ENCODE measurements at places on chromosomes 1 and 21. TPM values are rescaled to one million over a fixed set of nuclear protein-coding genes. Genes with fewer than 3 reads are reported as not detected.

- no peaks in the 10 kb centered on the region for H3K27me3 ChIP-seq
- no peaks in the 10 kb centered on the region for H3K4me1 ChIP-seq
- no peak overlapping the region for H3K27ac ChIP-seq
- DNase-seq: no peak
- H3K4me3 ChIP-seq: no peak overlapping the region
These were observed 1245.1 kb upstream of the ADGRL4 start for GRCh38 chr1:80251591-80251990.

GRCh38 chr1:94084547-94084946 lies 36.4 kb downstream of the ABCA4 start:
- DNase-seq: no peak
- no peaks in the 10 kb centered on the region for H3K27me3 ChIP-seq

DNA sequence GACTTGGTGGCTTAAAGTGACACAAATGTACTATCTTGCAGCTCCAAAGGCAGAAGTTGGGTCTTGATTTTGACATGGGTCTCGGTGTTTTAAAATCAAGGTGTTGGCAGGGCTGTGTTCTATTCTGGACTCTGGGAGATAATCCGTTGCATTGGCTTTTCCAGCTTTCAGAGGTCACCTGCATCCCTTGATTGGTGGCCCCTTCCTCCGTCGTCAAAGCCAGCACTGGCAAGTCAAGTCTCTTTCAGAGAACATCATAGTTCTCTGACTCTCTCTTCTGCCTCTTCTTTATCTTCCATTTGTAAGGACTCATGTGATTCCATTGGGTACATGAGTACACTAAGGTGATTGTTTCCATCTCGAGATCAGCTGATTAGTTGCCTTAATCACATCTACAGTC lies 172.1 kb downstream of the CAMTA1 start:
- H3K27ac ChIP-seq: no peak overlapping the region
- H3K4me3 ChIP-seq: no peak overlapping the region
- no peak for DNase-seq
- H3K27me3 ChIP-seq: no peaks in the 10 kb centered on the region

GRCh38 chr1:178818416-178818815 lies 52.5 kb downstream of the ANGPTL1 start:
- DNase-seq: no peak
- no peak overlapping the region for H3K27ac ChIP-seq
- H3K4me1 ChIP-seq: no peaks in the 10 kb centered on the region
- H3K27me3 ChIP-seq: no peaks in the 10 kb centered on the region
- no peak overlapping the region for H3K4me3 ChIP-seq
- no peaks in the 10 kb centered on the region for H3K36me3 ChIP-seq

- H3K27ac ChIP-seq: no peak overlapping the region
- no peaks in the 10 kb centered on the region for H3K27me3 ChIP-seq
- H3K36me3 ChIP-seq: no peaks in the 10 kb centered on the region
- no peak for DNase-seq
These were observed 102.0 kb downstream of the KIF14 start for GRCh38 chr1:200518524-200518923.

- no peaks in the 10 kb centered on the region for H3K27me3 ChIP-seq
- no peaks in the 10 kb centered on the region for H3K36me3 ChIP-seq
- H3K27ac ChIP-seq: no peak overlapping the region
- H3K4me3 ChIP-seq: no peak overlapping the region
- DNase-seq: no peak
- no peaks in the 10 kb centered on the region for H3K4me1 ChIP-seq
These were observed 39.9 kb downstream of the HSF2BP start for GRCh38 chr21:43619344-43619743.

DNA sequence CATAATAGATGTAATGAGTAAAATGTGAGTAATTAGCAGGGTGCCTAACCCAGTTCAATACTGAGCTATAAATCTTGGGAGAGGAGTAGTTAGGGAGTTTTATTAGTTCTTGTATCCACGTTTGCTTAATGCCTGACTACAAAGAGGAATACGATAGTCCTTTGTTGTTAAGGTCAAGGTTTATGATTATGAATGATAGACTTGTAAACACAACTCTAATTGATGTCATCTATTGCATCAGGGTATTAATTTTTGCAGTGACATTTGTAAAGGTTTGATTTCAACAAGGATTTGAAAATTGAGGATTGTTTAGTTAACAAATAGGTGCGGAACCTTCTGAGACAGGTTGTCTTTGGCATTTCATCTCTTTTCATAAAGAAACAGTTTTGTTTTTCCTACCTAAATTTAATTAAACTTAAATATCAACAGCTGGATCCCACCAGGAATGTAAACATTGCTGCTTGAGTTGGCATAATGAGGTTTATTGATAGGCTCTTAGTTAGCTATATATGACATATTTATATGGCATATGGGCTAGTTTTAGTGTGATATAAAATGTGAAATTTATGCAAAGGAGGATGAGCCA lies 9.7 kb downstream of the SOAT1 start:
- H3K36me3 ChIP-seq: peaks cover 9% of the 10 kb centered on the region
- DNase-seq: no peak
- H3K27me3 ChIP-seq: no peaks in the 10 kb centered on the region

DNA sequence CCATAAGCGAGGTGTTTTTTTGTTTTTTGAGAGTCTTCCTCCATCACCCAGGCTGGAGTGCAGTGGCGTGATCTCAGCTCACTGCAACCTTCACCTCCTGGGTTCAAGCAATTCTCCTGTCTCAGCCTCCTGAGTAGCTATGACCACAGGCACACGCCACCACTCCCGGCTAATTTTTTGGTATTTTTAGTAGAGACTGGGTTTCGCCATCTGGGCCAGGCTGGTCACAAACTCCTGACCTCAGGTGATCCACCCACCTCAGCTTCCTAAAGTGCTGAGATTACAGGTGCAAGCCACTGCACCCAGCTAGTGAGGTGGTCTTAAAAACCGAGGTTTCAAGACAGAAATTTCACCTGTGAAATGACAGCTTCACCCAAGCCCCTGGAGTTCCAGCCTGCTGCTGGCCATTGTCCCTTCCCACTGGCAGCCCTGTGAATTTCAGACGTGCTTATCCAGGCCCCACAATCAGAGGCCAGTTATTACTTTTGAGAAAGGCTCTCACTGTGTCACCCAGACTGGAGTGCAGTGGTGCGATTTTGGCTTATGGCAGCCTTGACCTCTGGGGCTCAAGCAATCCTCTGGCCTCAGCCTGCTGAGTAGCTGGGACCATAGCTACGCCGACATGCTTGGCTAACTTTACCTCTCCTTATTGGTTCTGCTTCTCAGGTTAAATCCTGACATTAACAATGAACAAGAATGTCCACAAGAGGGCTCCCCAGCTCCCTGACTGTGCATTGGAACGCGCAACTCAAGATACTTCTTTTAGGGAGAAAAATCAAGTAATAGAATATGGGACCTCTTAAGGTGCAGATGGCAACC lies 19.4 kb downstream of the ENO1 start:
- peaks cover 13% of the 10 kb centered on the region for H3K4me1 ChIP-seq
- DNase-seq: no peak
- H3K27me3 ChIP-seq: no peaks in the 10 kb centered on the region
- H3K4me3 ChIP-seq: no peak overlapping the region
- H3K27ac ChIP-seq: no peak overlapping the region

DNA sequence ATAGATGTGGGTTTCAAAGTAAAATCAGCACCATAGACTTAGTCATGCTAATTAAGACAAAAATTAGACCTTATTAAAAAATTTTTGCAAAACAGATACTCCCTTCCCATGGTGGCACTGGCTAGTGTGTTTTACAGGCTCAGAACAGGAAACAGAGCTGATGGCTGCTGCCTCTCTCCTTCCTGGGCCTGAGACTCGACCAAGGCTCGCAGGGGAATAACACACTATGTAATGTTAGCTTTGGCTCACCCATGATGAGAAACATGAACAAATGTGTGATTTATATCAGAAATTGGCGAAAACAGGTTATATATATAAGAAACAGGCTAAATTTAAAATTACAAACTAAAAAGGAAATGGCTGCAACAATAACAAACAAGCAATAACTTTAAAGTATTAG lies 50.7 kb downstream of the ERG start:
- no peaks in the 10 kb centered on the region for H3K36me3 ChIP-seq
- DNase-seq: no peak
- no peaks in the 10 kb centered on the region for H3K27me3 ChIP-seq
- no peak overlapping the region for H3K27ac ChIP-seq
- H3K4me1 ChIP-seq: peaks cover 7% of the 10 kb centered on the region

GRCh38 chr21:40647706-40648105 lies 199.3 kb downstream of the DSCAM start:
- H3K4me1 ChIP-seq: no peaks in the 10 kb centered on the region
- no peak for DNase-seq
- no peaks in the 10 kb centered on the region for H3K27me3 ChIP-seq
- no peaks in the 10 kb centered on the region for H3K36me3 ChIP-seq
- no peak overlapping the region for H3K4me3 ChIP-seq

DNA sequence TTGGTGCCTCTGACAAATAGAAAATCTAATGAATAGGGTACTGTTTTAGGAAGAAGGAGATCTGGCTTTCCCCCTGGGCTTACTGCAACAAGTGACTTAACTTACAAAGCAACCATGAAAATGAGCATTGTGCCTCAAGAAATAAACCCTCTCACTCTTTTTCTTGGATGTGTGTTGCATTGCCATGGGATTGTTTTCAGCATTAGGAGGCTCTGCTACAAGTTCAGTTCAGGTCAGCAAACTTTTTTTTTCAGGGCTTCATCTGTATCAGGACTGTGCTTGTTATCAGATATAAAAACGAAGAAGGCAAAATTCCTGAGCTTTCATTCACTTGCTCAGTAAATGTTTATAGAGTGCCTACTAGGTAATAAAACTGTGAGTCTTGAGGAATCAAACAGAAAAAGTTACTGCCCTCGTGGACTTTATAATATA lies 37.8 kb upstream of the DOCK7 start:
- peaks cover 7% of the 10 kb centered on the region for H3K4me1 ChIP-seq
- H3K27ac ChIP-seq: no peak overlapping the region
- H3K36me3 ChIP-seq: no peaks in the 10 kb centered on the region
- H3K4me3 ChIP-seq: no peak overlapping the region
- no peaks in the 10 kb centered on the region for H3K27me3 ChIP-seq

DNA sequence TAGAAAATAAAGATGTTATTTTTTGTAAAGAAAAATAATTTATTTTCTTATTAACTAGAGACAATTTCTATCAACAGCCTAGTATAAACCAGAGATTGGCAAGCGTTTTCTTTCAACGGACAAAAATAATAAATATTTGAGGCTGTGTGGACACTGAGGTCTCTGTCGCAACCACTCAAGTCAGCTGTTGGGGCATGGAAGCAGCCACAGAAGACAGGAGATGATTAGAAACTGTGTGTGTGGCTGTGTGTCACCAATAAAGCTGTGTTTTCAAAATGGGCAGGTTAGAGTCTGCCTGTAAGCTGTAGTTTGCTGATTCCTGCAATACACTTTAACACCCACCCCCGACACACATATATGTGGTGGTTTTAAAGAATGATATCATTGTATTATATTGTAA lies 200.6 kb upstream of the HMCN1 start:
- no peak for DNase-seq
- H3K4me1 ChIP-seq: no peaks in the 10 kb centered on the region
- no peak overlapping the region for H3K4me3 ChIP-seq
- no peaks in the 10 kb centered on the region for H3K36me3 ChIP-seq
- no peak overlapping the region for H3K27ac ChIP-seq
- no peaks in the 10 kb centered on the region for H3K27me3 ChIP-seq

DNA sequence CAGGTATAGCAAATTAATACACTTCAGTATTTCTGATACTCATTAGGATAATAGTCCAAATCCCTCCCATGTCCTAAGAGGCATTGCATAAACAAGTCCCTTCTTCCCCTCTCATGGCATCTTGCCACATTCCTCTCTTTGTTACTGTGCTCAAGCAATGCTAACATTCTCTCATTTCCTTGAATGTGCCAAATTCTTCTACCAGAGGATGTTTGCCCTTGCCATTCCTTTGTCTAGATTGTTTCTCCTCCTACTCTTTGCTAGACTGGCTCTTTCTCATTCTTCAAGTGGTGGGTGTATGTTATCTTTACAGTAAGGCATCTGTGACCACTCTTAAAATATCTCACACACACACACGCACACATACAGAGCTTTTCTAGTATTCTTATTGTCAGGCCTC lies 621.0 kb upstream of the CXADR start:
- H3K4me1 ChIP-seq: no peaks in the 10 kb centered on the region
- no peak overlapping the region for H3K4me3 ChIP-seq
- no peaks in the 10 kb centered on the region for H3K27me3 ChIP-seq
- no peak for DNase-seq
- H3K36me3 ChIP-seq: no peaks in the 10 kb centered on the region
- no peak overlapping the region for H3K27ac ChIP-seq

DNA sequence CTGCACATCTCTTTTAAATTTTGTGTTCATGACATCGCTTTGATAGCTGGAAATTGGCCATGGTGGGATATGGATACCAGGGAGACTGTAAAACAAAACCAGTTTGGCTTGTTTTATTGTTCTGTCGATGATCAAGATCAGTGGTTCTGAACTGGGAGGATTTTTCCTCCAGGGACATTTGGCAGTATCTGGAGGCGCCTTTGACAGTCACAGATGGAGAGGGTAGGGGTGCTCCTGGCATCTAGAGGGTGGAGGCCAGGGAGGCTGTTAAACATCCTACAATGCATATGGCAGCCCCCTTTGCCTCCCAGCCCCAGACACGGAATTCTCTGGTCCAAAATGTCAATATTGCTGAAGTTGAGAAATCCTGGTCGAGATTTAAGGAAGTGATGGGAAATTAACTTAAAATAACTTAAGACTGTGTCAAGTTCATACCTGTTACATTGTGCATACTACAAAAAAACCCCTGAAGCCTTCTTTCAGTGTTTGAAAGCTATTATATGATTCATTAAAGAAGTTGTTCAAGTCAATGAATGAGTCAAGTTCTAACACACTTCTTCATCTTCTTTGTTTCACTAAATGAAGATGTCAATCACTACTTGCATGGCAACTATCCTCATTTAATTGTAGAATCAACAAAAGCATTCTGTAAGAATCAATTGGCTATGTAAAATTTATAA lies 150.9 kb downstream of the KCNJ6 start:
- H3K4me3 ChIP-seq: no peak overlapping the region
- no peak overlapping the region for H3K27ac ChIP-seq
- H3K36me3 ChIP-seq: no peaks in the 10 kb centered on the region
- no peak for DNase-seq
- no peaks in the 10 kb centered on the region for H3K27me3 ChIP-seq
- H3K4me1 ChIP-seq: peaks cover 10% of the 10 kb centered on the region

- peaks cover 12% of the 10 kb centered on the region for H3K4me1 ChIP-seq
- no peak for DNase-seq
- H3K36me3 ChIP-seq: no peaks in the 10 kb centered on the region
- no peak overlapping the region for H3K27ac ChIP-seq
- H3K4me3 ChIP-seq: no peak overlapping the region
These were observed 94.3 kb downstream of the NIBAN1 start for GRCh38 chr1:184879876-184880557.

- H3K36me3 ChIP-seq: no peaks in the 10 kb centered on the region
- no peaks in the 10 kb centered on the region for H3K27me3 ChIP-seq
- peak; percentile 69 for DNase-seq
- H3K4me1 ChIP-seq: peaks cover 25% of the 10 kb centered on the region
- H3K4me3 ChIP-seq: no peak overlapping the region
These were observed 13.0 kb downstream of the TRAF5 start for GRCh38 chr1:211339631-211340041.

GRCh38 chr1:155996166-155996565 lies 17.8 kb upstream of the ARHGEF2 start:
- DNase-seq: no peak
- no peaks in the 10 kb centered on the region for H3K4me1 ChIP-seq
- H3K27ac ChIP-seq: no peak overlapping the region
- H3K36me3 ChIP-seq: no peaks in the 10 kb centered on the region
- no peaks in the 10 kb centered on the region for H3K27me3 ChIP-seq

Gene NIBAN1
- total RNA-seq: 22.8 TPM

Gene NGF
- total RNA-seq: 2.7 TPM

Gene CHI3L1
- total RNA-seq: 51.3 TPM

Gene PLA2G5
- total RNA-seq: 2.7 TPM

Gene USH2A
- under 0.01 TPM for total RNA-seq

Gene AZIN2
- total RNA-seq: 7.9 TPM

Gene KCNJ9
- total RNA-seq: not detected

Gene LCE2B
- not detected for total RNA-seq

Measured in vagina (tissue), 2 donors.